ENCODE measurements at places on chromosomes 16 and 17. TPM values are rescaled to one million over a fixed set of nuclear protein-coding genes. Genes with fewer than 3 reads are reported as not detected.

GRCh38 chr17:9937241-9937761 lies 32.2 kb upstream of the RCVRN start:
- H3K27ac ChIP-seq, result no peak overlapping the region
- H3K4me1 ChIP-seq, result no peaks in the 10 kb centered on the region
- H3K36me3 ChIP-seq, result no peaks in the 10 kb centered on the region
- no peak for DNase-seq

DNA sequence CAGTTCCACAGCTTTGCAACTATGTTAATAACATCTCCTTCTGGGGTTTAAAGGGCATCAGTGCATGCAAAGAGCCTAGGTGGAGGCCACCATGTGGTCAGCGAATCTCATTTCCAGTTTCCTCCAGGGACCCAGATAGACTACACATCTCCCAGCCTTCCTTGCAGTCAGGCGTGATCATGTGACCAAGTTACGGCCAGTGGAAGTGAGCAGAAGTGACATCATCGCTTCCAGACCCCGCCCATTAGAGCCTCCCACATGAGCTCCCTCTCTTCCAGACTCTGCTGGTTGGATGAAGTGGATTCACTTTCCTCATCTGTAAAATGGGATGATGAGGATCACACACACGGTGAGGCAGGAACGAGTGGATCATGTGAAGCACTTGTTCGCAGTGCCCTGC lies 27.4 kb upstream of the KDM8 start:
- H3K4me3 ChIP-seq, result no peak overlapping the region
- H3K27ac ChIP-seq, result no peak overlapping the region
- DNase-seq, result no peak
- H3K4me1 ChIP-seq, result peaks cover 62% of the 10 kb centered on the region
- no peaks in the 10 kb centered on the region for H3K36me3 ChIP-seq
- H3K27me3 ChIP-seq, result no peaks in the 10 kb centered on the region

DNA sequence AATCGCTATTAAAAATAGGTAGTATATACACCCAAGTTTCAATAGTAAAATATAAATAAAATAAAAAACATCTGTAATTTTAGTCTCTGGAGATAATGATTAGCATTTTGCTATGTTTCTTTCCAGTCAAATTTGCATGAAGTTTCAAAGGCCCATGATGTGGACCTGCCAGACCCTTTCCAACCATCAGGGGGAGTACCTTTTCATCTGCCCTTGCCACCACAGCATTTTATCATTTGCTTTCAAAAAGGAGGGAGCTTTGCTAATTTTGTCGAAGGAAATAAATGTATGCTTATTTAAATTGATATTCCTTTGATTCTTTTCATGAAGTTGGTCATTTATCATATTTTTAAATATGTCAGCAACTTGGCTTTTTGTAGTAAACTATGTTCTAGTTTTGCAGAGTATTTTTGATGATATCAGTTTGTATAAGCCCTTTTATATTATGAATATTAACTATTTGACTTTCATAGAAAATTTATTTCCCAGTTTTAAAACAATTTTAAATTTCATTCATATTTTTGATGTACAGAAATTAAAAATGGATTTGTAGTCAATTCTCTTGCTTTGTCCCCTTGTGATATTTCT lies 115.2 kb upstream of the NETO2 start:
- H3K4me1 ChIP-seq, result no peaks in the 10 kb centered on the region
- DNase-seq, result no peak
- H3K27ac ChIP-seq, result no peak overlapping the region
- no peak overlapping the region for H3K4me3 ChIP-seq
- no peaks in the 10 kb centered on the region for H3K36me3 ChIP-seq

DNA sequence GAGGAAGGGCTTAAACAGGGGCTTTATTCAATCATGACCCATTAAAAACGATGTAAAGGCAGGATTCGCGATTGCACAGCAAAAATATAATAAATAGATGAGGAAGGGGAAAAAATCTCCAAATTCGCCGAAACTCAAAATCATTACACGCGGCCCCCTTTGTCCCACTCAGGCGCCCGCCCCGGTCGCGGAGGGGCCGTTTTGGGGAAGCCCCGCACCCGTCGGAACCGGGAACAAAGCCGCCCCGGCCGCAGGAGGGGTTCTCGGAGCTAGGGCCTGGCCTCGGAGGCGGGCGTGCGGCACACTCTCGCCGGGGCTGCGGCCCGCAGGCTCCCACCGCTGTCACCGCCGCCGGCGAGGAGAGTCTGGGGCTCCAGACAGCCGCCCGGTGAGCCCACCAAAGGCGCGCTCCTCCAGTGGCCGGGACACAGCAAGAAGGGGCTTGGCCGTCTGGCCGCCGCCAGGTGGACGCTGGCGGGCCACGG lies 521 bp downstream of the C16orf87 start:
- H3K36me3 ChIP-seq, result no peaks in the 10 kb centered on the region
- H3K4me1 ChIP-seq, result peaks cover 9% of the 10 kb centered on the region
- DNase-seq, result peak; percentile 31
- peak overlapping the region; percentile 43 for H3K27ac ChIP-seq
- H3K4me3 ChIP-seq, result peak overlapping the region; percentile 55

GRCh38 chr17:3503285-3503684 lies 27.5 kb downstream of the ASPA start:
- no peaks in the 10 kb centered on the region for H3K36me3 ChIP-seq
- H3K4me3 ChIP-seq, result no peak overlapping the region
- no peaks in the 10 kb centered on the region for H3K27me3 ChIP-seq
- no peak for DNase-seq
- H3K4me1 ChIP-seq, result no peaks in the 10 kb centered on the region
- H3K27ac ChIP-seq, result no peak overlapping the region

DNA sequence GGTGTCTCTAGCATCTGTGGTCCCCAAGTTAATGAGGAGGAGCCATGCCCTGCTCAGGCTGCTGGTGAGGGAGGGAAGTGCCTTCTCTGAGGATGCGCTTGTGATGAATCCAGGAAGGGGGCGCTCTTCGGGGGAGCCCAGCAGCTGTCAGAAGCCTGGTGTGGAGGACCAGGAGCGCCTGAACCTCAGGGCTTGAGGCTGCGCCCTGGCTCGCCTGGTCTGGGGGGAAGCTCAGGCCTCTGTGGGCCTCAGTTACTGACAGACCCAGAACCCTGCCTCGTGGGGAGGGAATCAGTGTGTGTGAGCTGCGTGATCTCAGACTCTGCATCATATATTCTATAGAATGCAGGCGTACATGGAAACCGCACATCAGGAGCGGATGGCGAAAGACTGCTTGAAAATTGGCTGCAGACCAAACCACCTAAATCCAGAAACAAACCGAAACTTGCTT lies 126.1 kb downstream of the SEC14L1 start:
- H3K27ac ChIP-seq, result no peak overlapping the region
- no peak for DNase-seq
- H3K27me3 ChIP-seq, result peaks cover 36% of the 10 kb centered on the region
- H3K4me3 ChIP-seq, result no peak overlapping the region
- H3K4me1 ChIP-seq, result no peaks in the 10 kb centered on the region
- H3K36me3 ChIP-seq, result no peaks in the 10 kb centered on the region

GRCh38 chr17:80565343-80566053 lies 20.9 kb downstream of the RPTOR start:
- no peaks in the 10 kb centered on the region for H3K27me3 ChIP-seq
- peaks cover 4% of the 10 kb centered on the region for H3K36me3 ChIP-seq
- no peak overlapping the region for H3K27ac ChIP-seq
- no peaks in the 10 kb centered on the region for H3K4me1 ChIP-seq
- no peak overlapping the region for H3K4me3 ChIP-seq
- DNase-seq, result no peak

Gene TMEM100
- total RNA-seq, result not detected

DNA sequence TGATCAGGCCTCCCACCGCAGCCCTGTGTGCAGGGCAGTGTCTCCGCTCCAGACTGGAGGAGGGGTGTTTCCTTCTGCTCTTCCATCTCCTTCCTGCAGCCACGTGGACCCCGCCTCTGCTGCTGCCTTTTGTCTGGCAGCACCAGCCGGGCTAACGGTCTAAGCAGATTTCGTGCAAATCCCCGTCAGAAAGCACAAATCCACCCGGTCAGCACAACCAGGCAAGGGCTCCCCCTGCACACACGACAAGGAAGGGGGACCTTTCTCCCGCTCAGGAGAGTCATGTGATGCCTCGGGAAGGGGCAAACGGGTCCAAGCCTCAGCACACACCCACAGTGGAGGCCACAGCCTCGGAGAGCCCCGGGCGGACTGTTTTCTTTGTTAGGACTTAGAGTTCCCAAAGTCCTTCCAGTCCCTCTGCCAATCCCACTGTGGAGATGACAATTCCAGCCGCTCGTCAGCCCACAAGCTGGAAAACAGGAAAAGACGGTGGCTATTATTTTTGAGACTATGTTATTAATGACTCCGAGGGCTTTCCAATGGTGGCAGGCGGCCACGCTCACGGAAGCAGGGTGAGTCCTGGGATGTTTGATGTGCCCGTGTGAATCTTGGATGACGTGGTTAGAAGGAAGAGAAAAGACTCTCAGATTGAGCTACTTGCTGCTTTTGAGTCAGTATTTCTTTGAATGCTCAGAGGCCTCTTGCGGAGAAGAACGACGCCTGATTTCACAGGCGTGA lies 22.5 kb upstream of the MEAK7 start:
- H3K27me3 ChIP-seq, result no peaks in the 10 kb centered on the region
- H3K27ac ChIP-seq, result no peak overlapping the region
- H3K4me3 ChIP-seq, result no peak overlapping the region
- no peak for DNase-seq

Gene PLLP
- total RNA-seq, result 3.6 TPM

Gene CCDC200
- total RNA-seq, result not detected

DNA sequence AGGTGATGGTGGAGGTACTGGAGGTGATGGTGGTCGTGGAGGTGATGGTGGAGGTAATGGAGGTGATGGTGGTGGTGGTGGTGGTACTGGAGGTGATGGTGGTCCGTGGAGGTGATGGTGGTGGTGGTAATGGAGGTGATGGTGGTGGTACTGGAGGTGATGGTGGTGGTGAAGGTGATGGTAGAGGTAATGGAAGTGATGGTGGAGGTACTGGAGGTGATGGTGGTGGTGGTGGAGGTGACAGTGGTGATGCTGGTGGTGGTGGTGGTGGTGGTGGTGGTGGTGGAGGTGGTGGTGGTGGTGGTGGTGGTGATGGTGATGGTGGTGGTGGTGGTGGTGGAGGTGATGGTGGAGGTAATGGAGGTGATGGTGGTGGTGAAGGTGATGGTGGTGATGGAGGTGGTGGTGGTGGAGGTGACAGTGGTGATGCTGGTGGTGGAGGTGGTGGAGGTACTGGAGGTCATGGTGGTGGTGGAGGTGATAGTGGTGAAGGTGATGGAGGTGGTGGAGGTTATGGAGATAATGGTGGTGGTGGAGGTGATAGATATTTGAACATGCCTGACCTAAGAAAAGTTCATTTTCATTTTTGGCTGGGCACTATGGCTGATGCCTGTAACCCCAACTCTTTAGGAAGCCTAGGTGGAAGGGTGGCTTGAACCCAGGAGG lies 55.0 kb downstream of the RNF213 start:
- H3K4me3 ChIP-seq, result no peak overlapping the region
- DNase-seq, result no peak
- H3K4me1 ChIP-seq, result no peaks in the 10 kb centered on the region
- no peak overlapping the region for H3K27ac ChIP-seq
- H3K36me3 ChIP-seq, result peaks cover 74% of the 10 kb centered on the region

- H3K27ac ChIP-seq, result no peak overlapping the region
- no peaks in the 10 kb centered on the region for H3K36me3 ChIP-seq
- H3K4me3 ChIP-seq, result no peak overlapping the region
- no peak for DNase-seq
Measured at GRCh38 chr16:48497129-48497528, 111.9 kb upstream of the SIAH1 start.

GRCh38 chr17:320139-320538 lies 32.5 kb downstream of the RPH3AL start:
- no peak overlapping the region for H3K4me3 ChIP-seq
- no peaks in the 10 kb centered on the region for H3K4me1 ChIP-seq
- H3K36me3 ChIP-seq, result no peaks in the 10 kb centered on the region
- H3K27ac ChIP-seq, result no peak overlapping the region

Gene AGRP
- total RNA-seq, result not detected

Gene ABCA3
- total RNA-seq, result 6.6 TPM

Gene ACSM2A
- total RNA-seq, result not detected

- peaks cover 24% of the 10 kb centered on the region for H3K4me1 ChIP-seq
- H3K36me3 ChIP-seq, result peaks cover 56% of the 10 kb centered on the region
- no peaks in the 10 kb centered on the region for H3K27me3 ChIP-seq
- no peak overlapping the region for H3K4me3 ChIP-seq
- peak overlapping the region; percentile 51 for H3K27ac ChIP-seq
- DNase-seq, result no peak
Measured at GRCh38 chr17:78709119-78709681, 72.9 kb downstream of the CYTH1 start.

Gene GSDMA
- 3.7 TPM for total RNA-seq

DNA sequence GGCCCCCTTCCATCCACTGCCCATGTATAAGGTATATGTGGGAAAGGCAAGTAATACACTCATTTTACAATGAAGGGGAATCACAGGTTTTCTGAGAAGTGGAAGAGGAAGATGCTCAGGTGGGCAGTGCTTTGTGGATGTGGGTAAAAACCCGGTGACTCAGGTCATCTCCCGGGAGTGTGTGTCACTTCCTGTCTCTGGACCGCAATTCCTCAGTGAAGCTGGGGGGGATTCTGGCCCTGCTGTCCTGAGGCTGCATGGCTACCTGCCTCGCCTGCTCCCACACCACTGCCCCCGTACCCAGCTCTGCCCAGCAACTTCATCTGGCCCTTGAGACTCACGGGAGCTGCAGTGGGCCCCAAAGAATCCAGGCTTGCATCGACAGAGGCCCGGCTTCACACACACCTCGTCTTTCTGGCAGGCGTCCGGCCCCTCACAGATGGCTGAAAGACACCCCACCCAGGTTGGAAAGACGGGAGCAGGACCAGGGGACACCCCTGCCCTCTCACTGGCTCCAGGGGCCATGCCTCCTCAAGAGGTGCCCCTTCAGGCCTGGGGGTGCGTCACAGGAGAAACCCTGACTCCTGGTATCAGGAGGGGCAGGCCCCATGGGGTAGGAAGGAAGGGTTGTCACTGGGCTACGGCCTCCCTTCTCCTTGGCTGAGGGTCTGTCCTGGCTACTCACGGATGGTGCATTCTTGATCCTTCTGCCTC lies 882 bp downstream of the SCARF1 start:
- H3K27me3 ChIP-seq, result no peaks in the 10 kb centered on the region
- H3K4me1 ChIP-seq, result peaks cover 15% of the 10 kb centered on the region
- no peak overlapping the region for H3K4me3 ChIP-seq
- H3K36me3 ChIP-seq, result no peaks in the 10 kb centered on the region

Gene SMURF2
- 27.4 TPM for total RNA-seq

- no peak overlapping the region for H3K4me3 ChIP-seq
- peaks cover 16% of the 10 kb centered on the region for H3K4me1 ChIP-seq
- H3K27me3 ChIP-seq, result no peaks in the 10 kb centered on the region
- H3K36me3 ChIP-seq, result peaks cover 20% of the 10 kb centered on the region
- peak overlapping the region; percentile 16 for H3K27ac ChIP-seq
Measured at GRCh38 chr17:64092113-64092512, 37.8 kb downstream of the ERN1 start.

- no peaks in the 10 kb centered on the region for H3K27me3 ChIP-seq
- DNase-seq, result no peak
- H3K27ac ChIP-seq, result no peak overlapping the region
- H3K4me3 ChIP-seq, result no peak overlapping the region
- peaks cover 13% of the 10 kb centered on the region for H3K36me3 ChIP-seq
Measured at GRCh38 chr17:60640503-60640902, 37.1 kb upstream of the BCAS3 start.

GRCh38 chr16:11160676-11161115 lies 95.3 kb downstream of the SOCS1 start:
- DNase-seq, result no peak
- no peak overlapping the region for H3K4me3 ChIP-seq
- H3K27me3 ChIP-seq, result no peaks in the 10 kb centered on the region
- no peaks in the 10 kb centered on the region for H3K4me1 ChIP-seq

All from T-cell (primary cell).